Esophagus squamous epithelium (tissue), 5 donors: ENCODE measurements at places on chromosomes 16 and 17. TPM values are rescaled to one million over a fixed set of nuclear protein-coding genes. Genes with fewer than 3 reads are reported as not detected.

DNA sequence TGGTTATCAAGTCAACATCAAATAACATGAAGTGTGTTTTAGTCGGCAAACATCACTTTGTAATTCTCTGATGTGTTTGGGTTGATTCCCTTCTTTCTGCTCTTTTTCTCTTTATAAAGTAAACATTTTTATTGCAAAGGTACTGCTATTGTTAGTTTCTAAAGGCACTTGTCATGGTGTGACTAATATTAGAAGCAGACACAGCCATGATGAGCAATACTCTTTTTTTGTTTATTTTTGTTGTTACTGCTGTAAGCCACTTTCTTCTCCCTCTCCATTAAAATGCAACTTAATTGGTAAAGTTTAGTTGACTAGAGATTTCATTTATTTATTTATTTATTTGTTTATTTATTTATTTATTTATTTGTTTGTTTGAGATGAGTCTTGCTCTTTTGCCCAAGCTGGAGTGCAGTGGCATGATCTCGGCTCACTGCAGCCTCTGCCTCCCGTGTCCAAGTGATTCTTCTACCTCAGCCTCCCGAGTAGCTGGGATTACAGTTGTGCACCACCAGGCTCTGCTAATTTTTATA is 424.7 kb downstream of the WWOX start:
- no peak overlapping the region for H3K4me3 ChIP-seq
- H3K4me1 ChIP-seq, result no peaks in the 10 kb centered on the region
- no peak overlapping the region for H3K27ac ChIP-seq
- no peak for DNase-seq
- no peaks in the 10 kb centered on the region for H3K36me3 ChIP-seq

DNA sequence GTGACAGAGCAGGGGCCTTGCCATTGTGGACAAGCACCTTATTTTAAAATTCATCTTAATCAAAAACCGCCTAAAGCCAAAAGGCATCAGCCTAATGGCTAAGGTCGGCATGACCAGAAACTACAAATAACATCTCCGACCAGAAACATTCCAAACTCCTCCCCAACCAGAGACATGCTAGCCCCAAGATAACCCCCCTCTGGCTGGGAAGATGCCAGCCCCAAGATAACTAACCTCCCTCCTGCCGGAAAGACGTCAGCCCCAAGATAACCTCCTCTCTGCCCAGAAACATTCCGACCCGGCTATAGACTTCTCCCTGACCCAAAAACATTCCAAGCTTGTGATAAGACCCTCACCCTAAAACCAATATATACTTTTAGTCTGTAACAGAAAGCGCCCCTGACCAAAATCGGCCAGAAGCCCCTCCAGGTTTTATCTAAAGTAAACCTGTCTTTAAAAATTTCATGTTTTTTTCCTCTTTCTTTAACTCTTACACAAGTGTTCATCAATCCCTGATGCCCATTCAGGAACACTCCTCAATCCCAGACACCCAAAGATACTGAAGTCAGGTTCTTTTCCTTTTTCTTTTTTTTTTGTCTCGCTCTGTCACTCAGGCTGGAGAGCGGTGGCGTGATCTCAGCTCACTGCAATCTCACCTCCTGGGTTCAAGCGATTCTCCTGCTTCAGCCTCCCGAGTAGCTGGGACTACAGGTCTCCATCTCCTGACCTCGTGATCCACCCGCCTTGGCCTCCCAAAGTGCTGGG is 32.7 kb downstream of the TLE7 start:
- no peak for DNase-seq
- no peaks in the 10 kb centered on the region for H3K36me3 ChIP-seq
- H3K4me1 ChIP-seq, result no peaks in the 10 kb centered on the region
- no peak overlapping the region for H3K4me3 ChIP-seq
- H3K27ac ChIP-seq, result no peak overlapping the region
- H3K27me3 ChIP-seq, result no peaks in the 10 kb centered on the region

DNA sequence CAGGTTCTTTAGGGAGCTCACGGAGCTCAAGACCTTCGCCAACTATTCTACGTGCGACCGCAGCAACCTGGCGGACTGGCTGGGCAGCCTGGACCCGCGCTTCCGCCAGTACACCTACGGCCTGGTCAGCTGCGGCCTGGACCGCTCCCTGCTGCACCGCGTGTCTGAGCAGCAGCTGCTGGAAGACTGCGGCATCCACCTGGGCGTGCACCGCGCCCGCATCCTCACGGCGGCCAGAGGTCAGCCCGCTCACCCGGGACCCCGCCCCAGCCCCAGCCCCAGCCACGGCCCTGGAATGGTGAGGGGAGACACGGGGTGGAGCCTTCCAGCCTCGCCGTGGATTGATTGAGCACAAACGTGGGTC is 13.5 kb downstream of the SARM1 start:
- peaks cover 27% of the 10 kb centered on the region for H3K36me3 ChIP-seq
- H3K4me1 ChIP-seq, result no peaks in the 10 kb centered on the region
- no peak for DNase-seq

The KIF2B gene
- not detected for total RNA-seq

- DNase-seq, result no peak
- no peaks in the 10 kb centered on the region for H3K27me3 ChIP-seq
- no peak overlapping the region for H3K4me3 ChIP-seq
- peak overlapping the region; percentile 41 for H3K27ac ChIP-seq
- H3K4me1 ChIP-seq, result peaks cover 4% of the 10 kb centered on the region
Observed at GRCh38 chr17:1413281-1413791, 13.3 kb upstream of the YWHAE start.

The SMIM36 gene
- not detected for total RNA-seq

The RNF213 gene
- total RNA-seq, result 67.9 TPM

The TM4SF5 gene
- total RNA-seq, result not detected

DNA sequence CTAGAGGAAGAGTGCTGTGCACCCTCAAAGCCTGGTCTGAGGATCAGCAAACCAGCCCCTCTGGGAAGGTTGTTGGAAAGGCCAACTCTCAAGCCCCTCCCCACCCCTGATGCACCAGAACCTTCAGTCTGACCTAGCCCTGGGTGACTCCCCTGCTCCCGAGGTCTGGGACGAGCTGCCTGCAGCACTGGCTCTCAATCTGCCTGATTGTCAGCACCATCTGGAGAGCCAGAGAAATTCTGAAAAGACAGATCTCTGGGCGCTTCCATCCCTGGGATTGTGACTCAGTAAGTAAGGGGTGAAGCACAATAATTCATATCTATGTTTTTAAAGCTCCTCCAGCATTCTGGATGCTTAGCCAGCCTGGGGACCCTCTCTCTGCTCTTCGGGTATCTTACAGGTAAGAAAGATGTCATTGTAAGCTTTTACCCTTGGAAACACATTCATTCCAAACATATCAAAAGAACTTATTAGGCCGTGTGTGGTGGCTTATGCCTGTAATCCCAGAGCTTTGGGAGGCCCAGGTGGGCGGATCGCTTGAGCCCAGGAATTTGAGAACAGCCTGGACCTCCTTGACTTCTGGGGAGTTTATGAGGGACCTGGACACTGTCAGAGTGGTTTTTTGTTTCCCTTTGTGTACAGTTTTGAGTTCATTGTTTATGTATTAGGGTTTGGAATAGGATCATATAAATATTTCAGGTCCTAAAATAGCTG is 147.5 kb downstream of the KCNJ12 start:
- DNase-seq, result no peak
- H3K27me3 ChIP-seq, result no peaks in the 10 kb centered on the region
- H3K4me1 ChIP-seq, result no peaks in the 10 kb centered on the region

The ACAP1 gene
- 3.2 TPM for total RNA-seq

The ERN2 gene
- total RNA-seq, result 0.57 TPM

The TP53TG3C gene
- not detected for total RNA-seq

- H3K27me3 ChIP-seq, result no peaks in the 10 kb centered on the region
- H3K4me1 ChIP-seq, result no peaks in the 10 kb centered on the region
- H3K4me3 ChIP-seq, result no peak overlapping the region
- H3K27ac ChIP-seq, result no peak overlapping the region
Observed at GRCh38 chr16:23213831-23214230, 31.3 kb downstream of the SCNN1G start.

DNA sequence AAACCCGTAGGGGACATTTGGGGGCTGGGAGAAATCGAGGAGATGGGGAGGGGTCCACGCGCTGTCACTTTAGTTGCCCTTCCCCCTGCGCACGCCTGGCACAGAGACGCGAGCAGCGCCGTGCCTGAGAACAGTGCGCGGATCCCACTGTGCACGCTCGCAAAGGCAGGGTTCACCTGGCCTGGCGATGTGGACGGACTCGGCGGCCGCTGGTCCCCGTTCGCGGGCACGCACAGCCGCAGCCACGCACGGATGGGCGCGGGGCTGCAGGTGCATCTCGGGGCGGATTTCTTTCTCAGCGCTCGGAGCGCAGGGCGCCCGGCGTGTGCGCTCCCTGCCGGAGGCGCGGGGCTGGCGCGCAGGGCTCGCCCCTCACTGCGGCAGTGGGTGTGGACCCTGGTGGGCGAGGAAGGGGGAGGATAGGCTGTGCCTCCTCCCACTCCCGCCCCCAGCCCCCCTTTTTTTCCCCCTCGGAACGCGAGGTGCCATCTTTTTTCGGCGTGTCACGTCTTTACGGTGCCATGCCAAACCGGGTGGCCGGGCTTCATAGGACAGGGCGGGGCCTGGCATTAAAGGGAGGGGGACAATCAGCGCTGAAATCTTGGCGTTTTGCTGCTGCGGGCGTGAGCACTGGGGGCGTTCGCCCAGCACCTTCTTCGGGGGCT is 1.1 kb downstream of the MAPT start:
- H3K4me1 ChIP-seq, result peaks cover 24% of the 10 kb centered on the region
- H3K36me3 ChIP-seq, result no peaks in the 10 kb centered on the region
- peak overlapping the region; percentile 75 for H3K4me3 ChIP-seq
- no peak for DNase-seq
- H3K27ac ChIP-seq, result no peak overlapping the region

DNA sequence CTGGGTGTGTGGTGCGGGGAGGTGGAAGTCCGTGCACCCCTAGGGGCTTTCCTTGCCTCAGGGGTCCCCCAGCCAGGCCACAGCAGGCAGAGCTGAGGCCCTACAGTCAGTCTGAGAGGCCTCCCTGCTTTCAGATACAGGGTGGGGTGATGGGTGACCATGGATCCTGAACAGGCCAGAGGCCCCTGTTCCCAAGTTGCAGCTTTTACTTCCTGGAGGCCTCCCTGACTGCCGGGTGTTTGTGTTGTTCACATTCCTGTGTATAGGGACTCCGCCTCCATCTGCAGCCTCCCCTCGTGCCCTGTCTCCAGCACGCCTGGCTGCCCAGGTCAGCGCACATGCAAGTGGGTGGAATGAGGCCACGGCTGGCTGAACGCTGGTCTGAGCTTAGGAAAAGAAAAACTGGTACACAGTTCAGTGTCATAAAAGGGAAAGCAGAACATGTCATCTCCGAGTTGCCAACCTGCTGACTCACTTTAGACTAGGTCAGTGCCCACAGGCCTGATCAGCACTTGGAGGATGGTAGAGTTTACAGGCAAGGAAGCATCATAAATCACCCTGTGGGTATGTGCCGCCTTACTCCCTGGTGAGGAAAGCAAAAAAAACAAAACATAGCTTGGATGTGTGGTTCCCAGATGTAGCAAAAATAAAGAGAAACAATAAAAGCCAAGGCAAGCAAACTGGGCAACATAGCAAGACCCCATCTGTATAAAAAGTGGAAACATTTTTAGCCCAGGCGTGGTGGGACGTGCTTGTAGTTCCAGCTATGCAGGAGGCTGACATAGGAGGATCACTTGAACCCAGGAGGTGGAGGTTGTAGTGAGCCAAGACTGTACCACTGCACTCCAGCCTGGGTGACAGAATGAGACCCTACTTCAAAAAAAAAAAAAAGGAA is 6.2 kb upstream of the SLC7A6 start:
- no peak overlapping the region for H3K4me3 ChIP-seq
- peaks cover 76% of the 10 kb centered on the region for H3K36me3 ChIP-seq
- peak overlapping the region; percentile 78 for H3K27ac ChIP-seq
- peaks cover 3% of the 10 kb centered on the region for H3K4me1 ChIP-seq
- no peak for DNase-seq

- H3K4me3 ChIP-seq, result no peak overlapping the region
- DNase-seq, result no peak
- no peaks in the 10 kb centered on the region for H3K27me3 ChIP-seq
Observed at GRCh38 chr17:64773836-64774761, 112.0 kb upstream of the SMURF2 start.

- H3K36me3 ChIP-seq, result no peaks in the 10 kb centered on the region
- no peaks in the 10 kb centered on the region for H3K4me1 ChIP-seq
- no peak overlapping the region for H3K4me3 ChIP-seq
- no peak for DNase-seq
- H3K27ac ChIP-seq, result no peak overlapping the region
Observed at GRCh38 chr17:7729816-7730215, 12.3 kb downstream of the DNAH2 start.

- DNase-seq, result no peak
- H3K4me1 ChIP-seq, result peaks cover 16% of the 10 kb centered on the region
- H3K27ac ChIP-seq, result peak overlapping the region; percentile 14
- no peak overlapping the region for H3K4me3 ChIP-seq
- no peaks in the 10 kb centered on the region for H3K36me3 ChIP-seq
- H3K27me3 ChIP-seq, result no peaks in the 10 kb centered on the region
Observed at GRCh38 chr17:19418251-19418992, 7.4 kb downstream of the RNF112 start.

The MEIOC gene
- not detected for total RNA-seq

DNA sequence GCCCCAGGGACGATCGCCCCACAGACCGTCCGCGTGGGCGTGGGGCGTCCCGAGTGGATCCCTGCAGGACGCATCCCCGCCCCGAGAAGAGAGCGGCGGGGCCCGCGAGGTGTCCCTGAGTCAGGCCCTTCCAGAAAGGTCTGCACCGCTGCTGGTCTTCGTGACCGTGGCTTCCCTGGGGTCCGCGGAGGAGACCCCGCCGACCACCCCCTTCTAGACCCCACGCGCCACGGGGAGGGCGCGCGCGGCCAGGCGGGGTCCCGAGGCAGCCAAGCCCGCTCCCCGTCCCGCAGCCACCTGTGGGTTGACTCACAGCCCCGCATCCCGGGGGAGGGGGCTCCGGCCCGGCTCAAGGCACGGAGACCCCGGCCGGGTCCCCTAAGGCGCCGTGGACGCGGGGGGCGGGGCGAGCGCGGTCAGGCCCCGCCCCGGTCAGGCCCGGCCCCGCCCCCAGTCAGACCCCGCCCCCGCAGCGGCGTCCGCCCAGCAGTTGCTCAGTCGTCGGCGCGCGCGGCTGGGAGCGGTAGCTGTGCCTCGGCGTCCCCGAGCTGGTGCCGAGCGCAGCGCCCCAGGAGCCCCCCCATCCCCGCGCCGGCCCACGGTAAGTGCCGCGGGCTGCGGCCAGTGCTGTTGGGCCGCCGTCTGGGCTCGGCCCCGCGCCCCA is at the start of gene BAIAP3:
Gene BAIAP3, plus strand, starts transcription at position 497 of the 664 bp plus-strand sequence. CDS start 4,905 bp downstream, outside the sequence.
- no peaks in the 10 kb centered on the region for H3K36me3 ChIP-seq
- no peak for DNase-seq
- H3K27ac ChIP-seq, result no peak within 1 kb of the TSS
- peak within 1 kb of the TSS; percentile 63 for H3K4me3 ChIP-seq

The KRTAP2-1 gene
- not detected for total RNA-seq

DNA sequence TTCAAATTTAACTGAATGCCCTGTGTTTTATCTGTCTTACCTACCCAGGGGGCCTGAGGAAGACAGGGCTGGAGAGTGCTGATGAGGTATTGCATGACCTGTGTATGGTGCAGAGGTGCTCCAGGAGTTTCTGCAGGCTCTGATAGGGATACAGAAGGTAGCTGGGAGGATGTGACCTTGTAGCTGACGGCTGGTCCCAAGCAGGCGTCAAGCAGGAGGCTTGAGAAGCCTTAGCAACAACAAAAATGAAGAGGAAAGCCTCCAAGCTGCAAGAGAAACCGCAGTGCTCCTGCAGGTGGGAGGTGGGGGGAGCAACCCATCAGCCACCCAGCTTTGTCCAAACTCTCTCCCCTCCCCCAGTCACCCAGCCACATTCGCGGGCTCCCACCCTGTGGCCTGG is 40.4 kb downstream of the LAT start:
- H3K27ac ChIP-seq, result no peak overlapping the region
- peaks cover 46% of the 10 kb centered on the region for H3K27me3 ChIP-seq
- DNase-seq, result no peak

GRCh38 chr16:56967733-56968132 is 6.0 kb downstream of the CETP start:
- no peaks in the 10 kb centered on the region for H3K27me3 ChIP-seq
- DNase-seq, result no peak
- H3K4me3 ChIP-seq, result no peak overlapping the region
- peaks cover 6% of the 10 kb centered on the region for H3K4me1 ChIP-seq
- H3K27ac ChIP-seq, result no peak overlapping the region
- H3K36me3 ChIP-seq, result no peaks in the 10 kb centered on the region
